ENCODE measurements at places on chromosomes 12 and 14.

DNA sequence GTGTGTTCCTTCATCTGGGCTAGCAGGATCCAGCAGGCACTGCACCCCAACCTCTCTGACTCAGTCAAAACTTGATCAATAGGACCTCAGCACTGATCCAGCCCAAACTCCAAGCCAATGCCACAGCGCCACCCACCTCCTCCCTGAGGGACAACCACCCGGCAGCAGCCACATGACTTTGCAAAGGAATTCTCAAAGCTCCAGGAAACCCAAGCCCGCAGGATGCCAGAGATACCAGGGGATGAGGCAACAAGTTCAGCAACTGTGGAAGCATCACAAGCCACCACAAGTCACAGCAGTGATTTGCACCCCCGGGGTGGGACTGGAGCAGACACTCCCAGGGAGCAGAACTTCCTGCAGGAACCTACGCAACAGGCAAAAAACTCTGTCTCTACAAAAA is 37.3 kb downstream of the ACTN1 start:
- no peak for DNase-seq

- no peak for DNase-seq
These were observed 94.2 kb downstream of the DDX51 start for GRCh38 chr12:132049876-132050275.

DNA sequence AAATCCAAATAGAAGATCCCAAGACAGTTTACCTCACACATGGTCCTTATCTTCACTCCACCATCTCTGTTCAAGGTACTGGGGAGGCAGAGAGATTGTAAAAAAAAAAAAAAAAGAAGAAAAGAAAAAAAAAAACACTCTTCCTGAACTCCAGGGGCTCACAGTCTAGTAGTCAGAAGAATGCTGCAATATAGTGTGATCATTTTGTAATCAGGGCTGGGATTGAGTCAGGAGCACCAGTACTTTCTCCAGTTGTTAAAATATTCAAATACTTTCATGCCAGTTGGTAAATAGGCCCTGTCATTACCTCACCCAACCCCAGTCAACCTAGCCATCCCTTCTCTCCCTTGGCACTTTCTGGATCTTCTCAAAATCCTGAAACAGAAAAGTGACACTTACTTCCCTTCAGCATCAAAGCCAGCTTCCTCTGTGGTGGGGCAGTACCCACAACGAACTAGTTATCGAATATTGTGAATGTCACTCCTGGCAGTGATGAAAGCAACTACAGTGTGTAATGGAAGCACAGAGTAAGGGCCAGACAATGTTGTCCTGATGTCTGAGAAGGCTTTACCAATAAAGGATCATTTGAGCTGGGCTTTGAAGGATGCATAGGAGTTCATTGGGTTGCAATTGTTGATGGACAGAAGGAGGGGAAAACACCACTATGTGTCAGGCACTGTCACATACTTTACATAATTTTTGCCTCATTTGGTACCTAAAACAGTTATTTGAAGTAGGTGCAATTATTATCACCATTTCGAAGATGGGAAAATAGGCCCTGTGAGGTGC is 44.3 kb upstream of the HSPB8 start:
- DNase-seq: no peak

DNA sequence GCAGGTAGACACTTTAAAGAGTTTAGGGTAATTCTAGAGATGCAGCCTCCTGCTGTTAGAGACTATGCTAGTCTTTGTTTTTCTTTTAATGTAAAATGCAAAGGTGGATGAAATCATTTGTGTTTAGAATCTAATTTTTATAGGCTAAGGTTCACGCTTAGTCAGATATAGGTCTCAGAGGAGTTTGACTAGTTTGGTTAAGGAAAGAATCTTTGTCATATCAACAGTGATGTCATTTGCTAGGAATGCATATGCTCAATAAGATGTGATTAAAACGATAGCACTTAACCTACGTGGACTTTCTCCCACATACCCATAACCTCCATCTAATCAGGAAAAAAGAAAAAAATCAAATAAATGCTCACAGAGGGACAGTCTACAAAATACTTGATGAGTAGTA is 859.3 kb upstream of the ATXN7L3B start:
- DNase-seq: no peak

DNA sequence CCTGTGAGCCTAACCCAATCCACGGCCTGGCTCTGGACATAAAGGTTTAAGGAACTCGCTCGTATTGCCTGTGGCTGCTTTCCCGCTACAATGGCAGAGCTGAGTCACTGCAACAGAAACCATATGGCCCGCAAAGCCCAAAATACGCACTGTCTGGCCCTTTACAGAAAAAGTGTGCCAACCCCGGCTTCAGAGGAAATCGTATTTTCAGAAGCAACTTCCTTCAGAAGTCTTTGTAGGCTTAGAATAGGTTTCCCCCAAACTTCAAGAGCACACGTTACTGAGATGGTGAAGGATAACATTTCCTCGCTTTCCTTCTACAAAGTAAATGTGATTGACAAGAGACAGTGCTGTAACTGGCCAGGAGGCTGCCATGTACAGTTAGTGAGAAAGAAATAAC is 34.8 kb upstream of the TESC start:
- DNase-seq: peak; percentile 41

DNA sequence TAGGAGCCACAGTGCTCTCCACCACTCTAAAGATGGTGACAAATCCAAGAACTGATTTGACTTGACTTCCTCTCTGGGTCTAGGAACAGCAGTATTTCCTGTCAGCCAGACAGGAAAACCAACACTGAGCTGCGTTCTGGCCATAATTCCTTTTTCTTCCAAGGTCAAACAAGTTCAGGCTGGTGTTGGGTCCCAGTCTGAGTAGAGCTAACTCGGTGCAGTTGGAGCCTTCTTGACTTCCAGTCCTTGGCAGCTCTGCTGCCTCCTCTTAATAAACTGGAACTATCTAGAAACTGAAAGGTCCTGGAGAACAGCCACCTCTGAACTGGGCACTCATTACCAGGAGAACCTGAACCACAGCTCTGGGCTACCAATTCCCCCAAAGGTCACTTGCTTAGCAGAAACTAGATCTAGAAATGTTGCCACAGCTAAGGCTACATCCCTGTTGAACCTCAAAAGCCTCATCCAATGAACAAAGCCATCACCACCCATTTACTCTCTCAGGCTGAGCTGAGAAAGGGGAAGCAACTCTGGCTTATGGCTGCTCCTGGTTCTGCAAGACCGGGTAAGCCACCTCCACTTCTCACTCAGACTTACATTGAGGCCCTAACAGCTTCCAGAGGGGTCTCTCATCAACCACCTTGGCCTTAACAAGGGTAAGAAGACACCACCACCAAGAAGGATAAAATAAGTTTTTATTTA is 27.7 kb downstream of the MAX start:
- DNase-seq: peak; percentile 17

DNA sequence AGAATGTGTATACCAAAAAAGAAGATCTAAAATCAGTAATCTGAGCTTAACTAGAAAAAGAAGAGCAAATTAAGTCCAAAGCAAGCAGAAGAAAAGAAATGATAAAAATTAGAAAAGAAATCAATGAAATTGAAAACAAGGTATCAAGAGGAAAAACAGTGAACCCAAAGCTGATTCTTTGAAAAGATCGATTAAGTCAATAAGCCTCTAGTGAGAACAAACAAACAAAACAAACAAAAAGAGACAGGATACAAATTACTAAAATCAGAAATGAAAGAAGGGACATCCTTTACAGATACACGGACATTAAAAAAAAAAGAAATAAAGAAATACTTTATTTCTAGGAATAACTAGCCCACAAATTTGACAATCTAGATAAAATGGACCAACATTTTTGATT is 12.9 kb upstream of the GALNT8 start:
- DNase-seq: no peak

DNA sequence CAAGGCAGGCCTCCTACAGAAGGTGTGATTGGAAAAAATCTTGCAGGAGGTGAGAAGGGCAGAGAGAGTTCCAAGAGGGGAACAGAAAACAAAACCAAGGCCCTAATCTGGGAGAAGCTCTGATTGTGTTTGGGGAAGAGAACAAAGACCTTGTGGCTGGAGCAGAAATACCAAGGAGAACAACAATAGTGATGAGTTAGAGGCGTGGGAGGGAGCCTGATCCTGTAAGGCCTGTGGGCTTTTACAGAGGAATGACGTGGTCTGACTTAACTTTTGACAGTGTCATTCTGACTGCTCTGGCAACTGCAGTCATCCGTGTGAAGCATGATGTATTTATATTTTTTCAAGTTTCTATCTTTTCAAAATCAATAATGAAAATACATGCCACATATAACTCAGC is 200.6 kb downstream of the ANO4 start:
- no peak for DNase-seq

DNA sequence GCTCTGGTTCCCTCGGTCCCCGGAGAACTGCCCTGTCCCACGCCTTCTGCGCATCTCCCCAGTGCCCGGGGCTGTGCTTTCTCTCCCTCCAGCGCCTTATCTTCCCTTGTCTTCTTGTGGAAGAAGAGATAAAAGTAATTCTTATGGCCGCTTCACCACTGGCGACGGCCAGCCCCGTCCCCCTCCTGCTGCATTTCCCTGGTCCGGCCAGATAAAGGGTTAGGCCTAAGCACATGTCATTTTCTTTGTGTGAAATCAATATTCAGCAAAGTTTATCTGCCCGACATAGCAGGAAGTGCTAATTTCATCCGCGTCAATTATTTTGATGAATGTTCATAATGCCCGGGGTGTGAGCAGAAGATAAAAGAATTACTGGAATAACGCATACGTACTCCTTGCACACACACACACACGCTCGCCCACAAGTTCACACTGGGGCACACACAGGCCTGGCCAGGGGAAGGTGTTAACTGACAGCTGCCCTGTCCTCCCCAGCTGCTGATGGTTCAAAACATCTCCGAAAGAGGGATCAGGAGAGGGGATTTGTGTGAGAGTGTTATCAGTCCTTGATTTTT is 177.7 kb upstream of the LHX5 start:
- DNase-seq: no peak

DNA sequence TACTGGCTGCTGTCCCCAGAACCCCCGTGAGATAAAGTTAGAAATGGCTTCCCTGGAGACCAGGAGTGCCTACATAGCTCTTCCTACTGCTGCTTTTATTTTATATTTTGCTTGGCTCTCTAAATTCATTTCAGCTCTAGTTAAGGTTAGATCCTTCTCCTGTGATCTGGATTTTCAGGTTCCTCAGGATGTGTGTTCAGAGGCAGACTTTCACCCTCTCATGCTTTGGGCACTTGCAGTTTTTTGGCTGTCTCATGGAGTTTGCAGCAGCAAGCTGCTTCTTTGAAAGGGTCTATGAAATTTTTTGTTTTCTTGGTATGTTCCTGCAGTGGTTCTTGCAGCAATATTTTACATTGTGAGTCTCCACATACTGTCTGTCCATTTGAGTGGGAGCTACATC is 93.3 kb downstream of the ATP23 start:
- DNase-seq: no peak

DNA sequence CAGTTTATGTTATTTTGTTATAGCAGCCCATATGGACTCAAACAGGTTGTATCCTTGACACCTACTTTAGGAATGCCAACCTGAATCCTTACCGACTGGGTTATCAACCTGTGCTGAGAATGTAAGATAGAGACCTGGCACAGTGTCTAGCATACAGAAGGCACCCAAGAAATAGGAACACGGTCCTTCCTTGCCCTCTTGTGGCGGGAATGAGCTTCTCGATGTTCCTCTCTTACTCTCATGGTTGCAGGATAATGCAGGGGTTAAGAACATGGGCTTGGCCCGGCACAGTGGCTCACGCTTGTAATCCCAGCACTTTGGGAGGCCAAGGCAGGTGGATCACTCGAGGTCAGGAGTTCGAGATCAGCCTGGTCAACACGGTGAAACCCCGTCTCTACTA is 6.5 kb downstream of the C12orf43 start:
- peak; percentile 8 for DNase-seq

GRCh38 chr14:90416720-90417119 is 19.9 kb downstream of the CALM1 start:
- no peak for DNase-seq

DNA sequence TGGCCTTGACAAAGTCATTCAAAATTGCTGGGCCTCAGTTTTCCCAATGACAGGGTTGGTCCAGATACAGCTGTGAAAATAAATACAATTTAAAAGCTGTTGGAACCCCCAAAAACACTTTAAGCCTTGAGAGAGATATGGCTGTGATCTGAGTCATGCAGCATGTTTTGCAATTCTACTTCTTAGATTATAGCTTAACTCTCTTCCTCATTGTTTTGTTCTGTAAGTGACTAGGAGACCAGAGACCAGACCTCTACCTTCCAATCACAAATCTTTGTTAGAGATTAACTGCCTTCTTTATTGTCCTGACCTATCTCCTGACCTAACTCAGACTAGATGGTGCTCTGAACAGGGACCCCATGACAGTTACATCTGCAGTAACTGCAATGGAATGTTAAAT is 198.1 kb downstream of the STXBP6 start:
- no peak for DNase-seq

- DNase-seq: peak; percentile 23
These were observed 62.7 kb upstream of the HECTD1 start for GRCh38 chr14:31270196-31270772.

DNA sequence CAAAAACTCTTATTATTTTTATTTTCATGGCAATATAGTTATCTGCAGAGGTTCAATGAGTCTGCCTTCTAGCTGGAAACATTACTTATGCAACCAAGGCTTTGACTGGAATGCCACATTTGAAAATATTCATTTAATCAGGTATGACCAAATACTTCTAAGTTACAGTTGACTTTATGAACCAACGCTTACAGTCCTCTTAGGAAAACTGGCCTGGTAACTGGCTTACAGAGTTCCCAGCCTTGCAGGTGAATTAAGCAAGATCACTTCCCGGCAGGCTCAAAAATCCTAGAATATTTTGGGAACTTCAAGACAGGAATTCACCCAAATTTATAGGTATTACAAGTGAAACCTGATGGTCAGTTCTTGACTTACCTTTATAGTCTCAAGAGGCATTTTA is 12.3 kb downstream of the LRP6 start:
- DNase-seq: no peak

GRCh38 chr12:116590561-116590960 is 31.4 kb downstream of the MAP1LC3B2 start:
- peak; percentile 54 for DNase-seq

GRCh38 chr14:38522724-38523123 is 266.8 kb upstream of the CLEC14A start:
- no peak for DNase-seq

DNA sequence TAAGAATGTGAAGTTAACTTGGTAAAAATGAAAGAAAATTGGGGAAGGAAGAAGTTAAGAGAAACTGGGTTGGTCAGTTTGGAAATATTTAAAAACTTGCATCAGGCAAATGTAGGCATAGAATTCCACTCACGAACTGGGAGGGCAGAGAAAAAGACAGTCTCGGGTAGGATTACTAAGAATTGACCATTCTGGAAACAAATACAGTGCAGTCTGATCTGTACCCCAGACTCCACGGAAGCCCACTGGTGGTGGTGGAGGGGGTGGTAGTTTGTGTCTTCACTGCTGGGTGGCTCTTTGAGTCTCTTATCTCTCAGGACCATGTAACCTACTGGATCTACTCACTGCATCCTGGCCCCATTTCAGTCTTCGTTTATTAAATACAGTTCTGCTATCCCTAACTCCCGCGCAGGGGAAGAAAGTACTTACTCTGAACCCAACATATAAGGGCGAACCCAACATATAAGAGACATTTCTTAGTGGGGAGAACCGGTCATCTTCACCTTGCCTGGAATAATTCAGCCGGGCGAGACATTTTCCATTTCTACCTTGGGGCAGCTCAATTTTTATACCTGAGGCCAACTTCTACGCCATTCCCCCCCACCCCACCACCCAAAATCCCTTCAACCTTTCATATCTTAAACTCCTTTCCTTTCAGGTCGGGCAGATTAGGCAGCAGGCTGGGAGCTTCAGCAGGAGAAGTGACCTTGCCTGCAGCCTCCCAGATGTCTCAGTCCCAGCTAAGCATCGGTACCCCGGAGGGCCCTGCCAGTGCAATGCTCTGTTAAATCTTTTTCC is 1.7 kb downstream of the SLC2A3 start:
- no peak for DNase-seq

- no peak for DNase-seq
These were observed 1.6 kb upstream of the DGKA start for GRCh38 chr12:55929306-55929791.
